ENCODE measurements at places on chromosomes 1 and 21.

DNA sequence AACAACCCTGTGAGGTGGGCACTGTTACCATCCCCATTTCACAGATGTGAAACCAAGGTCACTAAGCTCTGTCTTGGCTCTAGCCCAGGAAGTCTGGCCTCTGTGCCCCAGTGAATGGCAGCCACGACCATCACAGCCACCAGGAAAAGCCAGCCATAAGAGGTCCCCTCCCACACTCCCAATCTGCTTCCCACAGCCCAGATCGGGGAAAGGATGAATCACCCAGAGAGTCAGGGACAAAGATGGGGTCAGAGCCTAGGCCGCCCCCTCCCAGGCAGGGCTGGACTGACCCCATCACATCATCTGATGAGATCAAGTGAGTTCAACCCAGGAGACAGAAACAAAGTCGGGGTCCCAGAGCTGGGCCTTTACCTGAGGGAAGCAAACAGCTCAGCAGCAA, 22.9 kb upstream of the COL16A1 start:
- no peak for DNase-seq

- peak; percentile 70 for DNase-seq
These were observed 126.0 kb upstream of the TMEM51 start for GRCh38 chr1:15027515-15027986.

DNA sequence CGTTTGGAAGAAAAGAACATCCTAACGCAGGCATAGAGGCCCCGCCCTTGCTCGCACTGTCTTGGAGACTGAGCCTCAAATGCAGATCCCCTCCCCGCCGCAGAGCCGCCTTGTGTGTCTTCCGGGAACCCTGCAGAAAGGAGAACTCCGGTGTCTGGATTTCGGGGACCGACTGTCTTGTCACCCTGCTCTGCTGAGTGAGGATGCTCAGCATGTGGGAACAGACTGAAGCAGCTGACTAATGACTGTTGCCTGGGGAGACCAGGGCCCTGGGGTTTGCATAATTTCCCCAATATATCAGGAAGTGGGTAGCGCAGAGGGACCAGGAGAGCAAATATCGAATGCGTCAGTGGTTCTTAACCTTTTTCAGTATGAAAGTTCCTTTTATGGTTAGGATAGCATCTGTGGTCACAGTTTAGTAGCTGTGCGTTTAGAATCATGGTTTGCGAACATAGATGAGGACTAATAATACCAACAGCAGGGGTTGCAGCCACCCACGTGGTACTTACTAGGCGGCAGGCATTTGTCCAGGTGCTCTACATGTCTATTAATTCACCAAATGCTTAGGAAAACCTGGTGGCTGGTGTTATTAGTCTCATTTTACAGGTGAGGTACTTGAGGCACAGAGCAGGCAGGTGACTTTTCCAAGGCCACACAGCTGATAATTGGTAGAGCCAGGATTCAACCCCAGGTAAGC, 14.3 kb downstream of the GPR137B start:
- no peak for DNase-seq

DNA sequence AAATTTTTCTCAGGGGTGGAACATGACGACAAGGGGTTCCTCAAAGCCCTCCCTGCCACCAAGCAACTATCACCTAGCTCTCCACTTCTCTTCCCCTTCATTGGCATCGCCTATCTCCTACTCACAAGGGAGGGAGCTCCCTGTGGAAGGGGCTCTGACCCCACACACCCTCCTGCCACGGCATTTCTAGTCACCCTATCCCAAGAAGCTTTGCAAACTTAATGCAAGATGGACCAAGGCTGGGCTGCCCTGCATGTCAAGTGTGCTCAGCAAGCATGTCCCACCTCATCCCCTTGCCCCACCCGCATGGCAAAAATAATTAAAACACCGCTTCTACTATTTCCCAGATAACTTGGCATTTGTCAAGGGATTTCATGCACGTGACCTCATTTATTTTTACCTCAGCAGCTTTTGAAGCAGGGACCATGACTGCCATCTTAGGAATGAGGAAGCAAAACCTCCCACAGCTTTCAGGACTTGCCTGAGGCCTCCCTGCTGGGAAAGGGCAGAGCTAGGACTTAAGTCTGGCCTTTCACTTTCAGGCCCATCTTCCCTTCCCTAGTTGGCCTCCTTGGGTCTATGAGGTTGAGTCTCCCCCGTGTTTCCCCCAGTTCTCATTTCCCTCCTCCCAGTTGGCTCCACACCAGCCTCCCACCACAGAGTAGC, 161.3 kb downstream of the TSEN15 start:
- peak; percentile 80 for DNase-seq

DNA sequence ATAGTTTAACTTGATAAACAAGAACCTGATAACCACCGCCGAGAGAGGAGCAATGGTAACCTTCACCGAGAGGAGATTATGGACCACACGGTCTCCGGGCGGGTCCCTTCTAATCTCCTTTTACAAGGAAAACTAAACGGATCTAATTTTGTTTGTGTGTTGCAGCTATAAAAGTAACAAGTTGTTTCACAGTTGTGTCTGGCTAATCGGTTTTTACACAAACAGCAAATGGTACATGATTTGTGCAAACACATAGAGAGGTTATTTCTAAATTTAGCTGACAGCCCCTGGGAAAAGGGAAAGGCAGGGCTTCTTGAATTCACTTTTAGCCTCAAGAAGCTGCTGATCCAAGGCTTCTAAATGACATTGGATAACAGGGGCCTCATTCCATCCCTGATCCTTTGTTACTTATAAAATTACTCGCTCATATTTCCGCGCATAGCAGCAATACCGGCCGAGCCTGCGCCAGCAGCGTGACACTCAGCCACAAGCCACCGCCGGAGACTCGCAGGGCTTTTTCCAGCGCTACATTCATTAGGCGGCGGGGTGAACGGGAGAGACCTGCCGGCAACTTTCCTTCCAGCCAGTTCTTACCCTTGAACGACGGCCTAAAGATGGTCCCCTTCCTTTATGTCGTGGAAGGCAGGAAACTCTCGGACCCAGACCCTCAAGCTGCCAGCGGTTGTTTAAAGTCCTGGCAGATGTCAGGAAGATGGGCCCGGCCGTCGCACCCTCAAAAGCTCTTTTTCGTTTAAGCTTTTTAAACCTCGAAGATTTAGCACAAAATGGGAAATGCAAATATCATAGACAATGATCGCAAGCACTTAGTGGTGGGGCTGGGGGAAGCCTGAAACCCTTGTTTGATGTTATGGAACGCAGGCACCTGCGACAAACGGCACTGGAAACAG, 4.4 kb downstream of the FOXD3 start:
- no peak for DNase-seq

DNA sequence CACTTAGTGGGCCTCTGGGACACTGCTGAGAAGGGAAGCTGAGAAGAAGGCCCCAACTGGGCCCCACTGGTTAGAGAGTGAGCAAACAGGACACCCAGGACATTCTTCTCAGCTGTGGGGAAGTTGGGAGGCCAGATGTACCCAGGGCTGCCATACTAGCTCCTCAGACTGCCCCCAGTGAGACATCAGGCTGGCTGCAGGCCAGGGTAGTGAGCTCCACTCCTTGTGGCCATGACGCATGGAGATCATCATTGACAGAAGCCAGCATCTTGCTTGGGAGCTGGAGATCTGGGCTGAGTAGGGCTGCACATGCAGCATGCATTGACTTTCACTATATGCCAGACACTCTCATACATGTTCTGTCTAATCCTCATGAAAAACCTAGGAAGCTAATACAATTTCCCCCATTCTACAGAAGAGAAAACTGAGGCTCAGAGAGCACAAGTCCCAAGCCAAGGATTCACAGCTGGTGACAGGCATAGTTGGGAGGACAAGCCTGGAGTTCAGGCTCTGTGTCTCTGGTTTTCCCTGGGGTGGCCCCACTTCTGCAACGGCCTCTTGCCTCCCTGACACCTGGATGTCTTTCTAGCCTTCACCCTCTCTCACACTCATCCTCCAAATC, 24.1 kb upstream of the MYCL start:
- no peak for DNase-seq

DNA sequence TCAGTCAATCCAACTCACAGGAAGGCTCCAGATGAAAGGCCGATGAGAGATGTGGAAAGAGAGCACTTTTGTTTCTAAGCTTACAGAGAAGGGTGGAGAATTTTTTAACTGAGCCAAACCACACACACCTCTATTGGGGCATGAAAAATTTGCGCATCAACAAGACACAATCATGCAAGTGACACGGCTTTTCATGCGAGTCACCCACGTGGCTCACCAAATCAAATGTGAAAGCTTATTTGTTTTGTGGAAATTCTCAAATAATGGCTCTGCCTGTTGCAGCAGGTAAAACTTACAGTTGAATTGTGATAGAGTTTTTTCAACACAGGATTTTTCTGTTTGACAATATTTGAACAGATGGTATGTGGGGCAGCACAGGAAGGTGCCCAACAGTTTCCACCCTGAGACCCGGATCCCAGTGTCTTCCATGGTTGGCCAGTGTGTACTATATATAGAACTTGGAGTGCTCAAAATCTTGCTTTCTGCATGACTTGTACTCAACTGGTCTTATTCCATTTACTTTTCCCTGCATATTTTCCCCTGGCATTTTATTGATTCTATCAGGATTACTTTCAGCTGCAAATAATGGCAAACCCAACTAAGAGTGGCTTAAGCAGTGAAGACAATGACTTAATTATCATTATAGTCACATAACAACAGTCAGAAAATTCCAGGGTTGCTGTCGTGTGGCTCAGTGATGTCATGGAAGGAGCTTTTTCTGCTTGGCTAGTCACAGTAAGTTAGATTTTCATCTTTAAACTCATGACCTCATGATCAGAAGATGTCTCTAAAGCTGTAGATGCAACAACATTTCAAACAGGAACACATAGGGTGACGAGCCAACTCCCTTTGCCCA, 90.6 kb upstream of the SIM2 start:
- DNase-seq = no peak

DNA sequence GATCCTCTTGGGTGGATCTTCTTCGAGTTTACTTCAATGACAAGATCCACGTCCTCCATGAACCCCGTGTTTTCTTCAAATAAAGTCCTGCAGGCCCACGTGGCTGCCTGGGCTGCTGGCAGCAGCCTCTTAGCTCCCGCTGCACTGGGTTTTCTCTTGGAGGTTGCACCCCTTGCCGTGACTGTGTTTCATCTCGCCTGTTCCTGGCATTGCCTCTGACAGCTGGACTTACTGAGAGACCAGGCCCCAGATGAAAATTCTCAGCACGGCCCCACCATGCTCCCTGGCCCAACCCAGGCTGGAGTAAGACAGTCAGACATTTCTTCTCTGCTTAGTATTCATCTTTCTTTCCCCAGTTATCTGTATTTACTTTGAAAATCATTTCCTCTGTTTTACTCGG, 274.8 kb upstream of the RUNX1 start:
- no peak for DNase-seq

DNA sequence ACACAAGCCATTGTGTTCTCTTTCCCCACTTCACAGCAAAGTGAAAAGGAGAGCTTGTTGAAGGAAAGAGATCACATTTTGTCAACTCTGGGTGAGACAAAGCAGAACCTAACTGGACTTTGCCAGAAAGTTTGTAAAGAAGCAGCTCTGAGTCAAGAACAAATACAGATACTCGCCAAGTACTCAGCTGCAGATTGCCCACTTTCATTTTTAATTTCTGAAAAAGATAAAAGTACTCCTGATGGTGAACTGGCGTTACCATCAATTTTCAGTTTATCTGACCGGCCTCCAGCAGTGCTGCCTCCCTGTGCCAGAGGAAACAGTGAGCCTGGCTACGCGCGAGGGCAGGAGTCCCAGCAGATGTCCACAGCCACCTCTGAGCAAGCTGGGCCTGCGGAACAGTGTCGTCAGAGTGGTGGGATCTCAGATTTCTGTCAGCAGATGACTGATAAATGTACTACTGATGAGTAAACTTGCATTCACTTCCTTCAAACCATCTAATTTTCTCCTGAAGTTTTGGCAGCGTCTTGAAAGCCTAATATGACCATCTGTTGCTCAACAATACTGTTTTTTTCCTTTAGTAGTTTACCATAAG, 43.7 kb downstream of the BACH1 start:
- DNase-seq = no peak

DNA sequence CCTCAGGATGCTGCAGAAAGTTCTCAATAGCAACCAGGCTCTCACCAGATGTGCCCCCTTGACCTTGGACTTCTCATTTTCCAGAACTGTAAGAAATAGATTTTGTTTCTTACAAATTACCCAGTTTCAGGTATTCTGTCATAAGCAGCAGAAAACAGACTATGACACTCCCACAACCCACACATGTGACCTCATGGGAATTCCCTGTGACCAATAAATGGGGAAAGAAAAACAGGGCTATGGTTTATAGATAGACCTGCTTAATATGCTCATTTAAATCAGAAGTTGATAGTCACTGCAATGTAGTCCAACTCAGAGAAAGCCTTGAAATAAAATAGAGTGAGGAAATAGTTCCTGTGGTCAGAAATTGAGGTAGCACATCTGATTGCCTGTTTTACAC, 380.9 kb upstream of the PTBP2 start:
- DNase-seq = no peak

DNA sequence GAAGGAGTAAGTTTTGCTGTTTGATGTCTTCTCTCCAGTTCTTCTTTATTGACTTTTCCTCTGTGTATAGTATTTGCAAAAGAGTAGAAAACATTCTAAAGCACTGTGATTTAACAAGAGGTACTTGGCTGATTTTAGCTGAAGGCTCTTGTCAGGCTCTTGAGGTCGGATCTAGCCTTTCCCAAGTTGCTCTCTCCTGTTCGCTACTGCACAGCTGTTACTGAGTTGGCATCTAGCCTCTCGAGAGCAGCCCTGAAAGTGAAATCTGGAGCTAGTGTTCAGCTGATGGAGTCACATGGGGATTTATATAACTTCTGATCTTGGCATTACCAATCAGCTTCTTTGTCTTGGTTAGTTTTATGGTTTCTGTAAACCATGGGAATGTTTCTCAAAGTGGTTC, 193.1 kb downstream of the RYR2 start:
- DNase-seq = no peak

- peak; percentile 20 for DNase-seq
These were observed at the start of gene RSPO1 for GRCh38 chr1:37634244-37634991. Gene RSPO1, minus strand, starts transcription at chr1:37634892. Its CDS starts 5,231 bp downstream, at chr1:37629661.

DNA sequence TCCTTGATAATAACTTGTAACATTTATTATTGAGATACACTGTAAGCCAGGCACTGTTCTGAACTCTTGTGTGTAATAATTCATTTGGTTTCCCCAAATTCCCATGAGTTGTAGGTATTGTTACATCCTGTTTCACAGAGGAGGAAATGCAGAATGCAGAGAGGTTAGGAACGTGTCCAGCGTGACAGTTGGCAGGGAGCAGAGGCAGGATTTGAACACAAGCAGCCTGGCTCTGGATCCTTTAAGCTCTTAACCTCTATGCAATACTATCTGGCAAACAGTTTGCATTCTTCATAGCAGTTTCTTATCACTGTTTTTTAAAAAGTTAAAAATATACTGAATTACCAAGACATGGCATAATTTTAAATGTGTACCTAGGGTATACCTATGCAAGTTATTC, 30.5 kb downstream of the EEIG2 start:
- no peak for DNase-seq

DNA sequence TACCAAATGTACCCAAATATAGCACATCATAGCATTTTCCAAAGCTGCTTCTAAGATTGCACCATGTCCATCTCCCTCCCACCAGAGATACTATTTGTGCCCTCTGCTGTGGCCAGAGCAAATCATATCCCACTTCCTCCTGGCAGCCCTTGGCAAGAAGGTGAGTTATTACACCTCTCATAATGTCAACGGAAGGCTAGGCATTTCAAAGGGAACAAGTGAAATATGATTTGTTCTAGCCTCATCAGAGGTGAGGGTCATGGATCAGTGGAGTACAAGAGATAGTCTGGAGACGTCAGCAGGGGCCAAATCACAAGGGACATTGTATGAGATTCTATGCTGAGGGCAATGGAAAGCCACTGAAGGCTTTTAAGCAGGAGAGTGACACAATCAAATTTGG, 90.2 kb upstream of the BCAR3 start:
- DNase-seq = no peak

GRCh38 chr1:154623358-154623757, 15.4 kb upstream of the ADAR start:
- no peak for DNase-seq
